Cardiac septum (tissue), 1 donor: ENCODE measurements at places on chromosomes 2 and 18. TPM values are rescaled to one million over a fixed set of nuclear protein-coding genes. Genes with fewer than 3 reads are reported as not detected.

- DNase-seq, result no peak
Measured at GRCh38 chr2:60549928-60550177, 3.6 kb downstream of the BCL11A start.

- no peak for DNase-seq
Measured at GRCh38 chr2:20576598-20577115, 74.2 kb downstream of the HS1BP3 start.

DNA sequence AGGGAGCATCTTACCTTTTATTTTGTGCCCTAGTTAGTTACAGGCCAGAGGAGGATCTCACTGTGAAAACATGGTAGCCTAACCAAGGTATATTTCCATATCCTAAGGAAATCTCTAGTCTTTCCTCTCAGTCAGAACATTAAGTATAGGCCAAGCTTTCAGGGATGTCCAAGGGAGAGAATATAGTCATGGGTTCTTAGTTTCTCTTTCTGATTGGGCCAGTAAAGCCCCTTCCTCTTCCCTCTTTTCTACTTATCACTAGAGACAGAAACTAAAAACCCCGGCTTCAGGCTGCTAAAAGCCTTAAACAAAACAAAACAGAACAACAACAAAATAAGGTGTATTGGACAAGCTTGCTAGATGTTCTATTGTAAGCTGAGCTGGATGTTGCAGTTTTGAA lies 44.3 kb upstream of the TNFRSF11A start:
- no peak for DNase-seq

GRCh38 chr2:126659562-126660467 lies 3.9 kb downstream of the GYPC start:
- no peak for DNase-seq

DNA sequence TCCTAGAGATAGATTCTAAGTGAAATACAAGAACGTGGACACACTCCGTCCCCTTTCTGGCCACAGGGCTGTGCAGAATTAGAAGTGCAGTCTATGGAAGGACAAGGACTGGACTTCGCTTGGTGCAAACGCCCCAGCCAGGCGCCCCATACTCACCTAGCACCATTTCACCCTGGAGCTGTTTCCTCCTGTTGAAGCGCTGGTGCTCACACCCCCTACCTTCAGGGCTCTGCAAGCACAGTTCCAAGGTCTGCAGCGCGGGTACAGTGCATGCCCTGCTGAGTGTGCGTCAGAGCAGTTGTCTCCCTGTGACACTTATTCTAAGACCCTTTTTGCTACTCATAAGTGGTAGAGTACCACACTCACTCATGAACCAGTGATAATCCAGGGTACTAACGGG lies 3.0 kb downstream of the HPCAL1 start:
- DNase-seq, result no peak

DNA sequence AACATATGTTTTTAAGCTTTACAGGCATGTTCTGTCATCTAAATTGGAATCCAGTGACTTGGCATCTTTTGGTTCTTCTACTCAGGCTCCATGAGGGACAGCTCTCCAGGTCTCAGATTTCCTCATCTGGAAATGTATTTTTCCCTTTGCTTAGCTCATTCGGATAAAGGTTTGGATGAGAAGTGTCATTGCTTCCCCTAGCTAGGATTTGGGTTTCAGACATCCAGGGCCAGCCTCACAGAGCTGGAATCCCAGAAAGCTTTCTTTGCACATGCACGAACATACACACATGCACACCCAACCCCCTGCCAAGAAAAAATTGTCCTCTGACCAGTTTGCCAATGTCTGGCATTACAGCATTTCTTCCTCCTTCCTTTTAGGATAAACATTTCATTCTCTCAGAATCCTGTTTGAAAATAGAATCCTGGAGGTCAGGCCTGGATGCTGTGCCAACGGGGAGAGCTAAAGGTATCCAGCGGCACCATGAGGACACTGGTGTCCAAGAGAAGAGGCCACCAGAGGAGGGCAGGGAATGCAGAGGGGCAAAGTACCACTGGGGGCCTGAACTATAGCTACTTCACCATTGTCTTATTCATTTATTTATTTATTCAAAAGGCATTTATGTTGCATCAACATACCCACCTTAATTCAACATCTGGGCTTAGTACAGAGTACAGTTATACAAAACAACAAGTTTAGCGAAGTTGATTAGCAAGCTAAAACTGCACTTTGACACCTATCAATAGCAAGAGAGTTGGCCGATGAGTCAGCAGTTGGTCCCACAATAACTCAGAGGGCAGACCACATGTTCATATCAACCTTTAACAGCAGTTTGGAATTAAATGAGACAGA lies 97.9 kb upstream of the ATL2 start:
- no peak for DNase-seq

Gene TGFA
- 0.73 TPM for total RNA-seq

Gene RUFY4
- total RNA-seq, result not detected
